Cardiac muscle cell (in vitro differentiated cells and primary cell): ENCODE measurements at places on chromosomes 1 and 21. TPM values are rescaled to one million over a fixed set of nuclear protein-coding genes. Genes with fewer than 3 reads are reported as not detected.

Gene WNT4
- 0.04 TPM in 1 of 2 replicates, not detected in the other for total RNA-seq

Gene DHDDS
- total RNA-seq, result 48.7 and 51.1 TPM in 2 replicates

Gene CTTNBP2NL
- total RNA-seq, result 6.4 and 13.1 TPM in 2 replicates

Gene ANGPTL3
- not detected in 2 replicates for total RNA-seq

Gene AMY1B
- total RNA-seq, result not detected in 2 replicates

Gene C1orf185
- not detected in 2 replicates for total RNA-seq

Gene SPTA1
- total RNA-seq, result 0.42 and 1.8 TPM in 2 replicates

Gene PEX14
- total RNA-seq, result 29.2 and 32.1 TPM in 2 replicates

Gene OR2T35
- not detected in 2 replicates for total RNA-seq

Gene CHI3L1
- total RNA-seq, result 1.8 TPM in 1 of 2 replicates, not detected in the other

Gene FAM72B
- 1.0 and 6.8 TPM in 2 replicates for total RNA-seq

Gene OPTC
- total RNA-seq, result not detected in 2 replicates

Gene OR14K1
- not detected in 2 replicates for total RNA-seq

Gene PDZK1IP1
- not detected in 2 replicates for total RNA-seq

Gene HNRNPU
- total RNA-seq, result 267 and 447 TPM in 2 replicates

Gene AADACL4
- not detected in 2 replicates for total RNA-seq

Gene APCS
- total RNA-seq, result not detected in 2 replicates

Gene MECR
- total RNA-seq, result 24.8 and 41.4 TPM in 2 replicates

Gene KRTAP19-1
- total RNA-seq, result not detected in 2 replicates

Gene PM20D1
- total RNA-seq, result not detected in 2 replicates

Gene EEIG2
- total RNA-seq, result 9.7 and 12.2 TPM in 2 replicates

Gene SLC44A3
- 3.2 and 17.8 TPM in 2 replicates for total RNA-seq

Gene C1orf105
- total RNA-seq, result 3.2 and 15.6 TPM in 2 replicates

Gene NPHS2
- total RNA-seq, result not detected in 2 replicates

Gene LDLRAD1
- not detected in 2 replicates for total RNA-seq

Gene HSF2BP
- 1.2 and 3.6 TPM in 2 replicates for total RNA-seq

Gene EPHB2
- 58.2 and 96.3 TPM in 2 replicates for total RNA-seq

Gene VSIG8
- not detected in 2 replicates for total RNA-seq

Gene TRABD2B
- total RNA-seq, result 0.60 and 1.2 TPM in 2 replicates

Gene CFHR5
- total RNA-seq, result 0.39 TPM in 1 of 2 replicates, not detected in the other

Gene AGMAT
- 0.45 and 0.70 TPM in 2 replicates for total RNA-seq

Gene SPOCD1
- 1.4 and 7.3 TPM in 2 replicates for total RNA-seq

Gene GCSAML
- total RNA-seq, result not detected in 2 replicates

Gene PLEKHN1
- 0.36 TPM in 1 of 2 replicates, not detected in the other for total RNA-seq

Gene LY9
- not detected in 2 replicates for total RNA-seq

Gene NBPF14
- 11.7 and 21.9 TPM in 2 replicates for total RNA-seq

Gene PGBD5
- 0.32 and 1.2 TPM in 2 replicates for total RNA-seq

Gene RIPPLY3
- not detected in 2 replicates for total RNA-seq

Gene GREM2
- total RNA-seq, result 10.5 and 11.6 TPM in 2 replicates

Gene DPT
- total RNA-seq, result not detected in 2 replicates

Gene SHISA4
- 14.3 and 21.9 TPM in 2 replicates for total RNA-seq

Gene ZMYND12
- 0.39 and 1.1 TPM in 2 replicates for total RNA-seq

Gene TFF3
- total RNA-seq, result not detected in 2 replicates

Gene HSPA6
- 0.56 TPM in 1 of 2 replicates, not detected in the other for total RNA-seq

Gene OR2AK2
- total RNA-seq, result not detected in 2 replicates

Gene RIMS3
- 33.0 and 39.3 TPM in 2 replicates for total RNA-seq

Gene C1orf167
- 0.14 and 1.4 TPM in 2 replicates for total RNA-seq

Gene ATF3
- total RNA-seq, result 5.4 and 14.2 TPM in 2 replicates

Gene STUM
- 2.4 and 7.6 TPM in 2 replicates for total RNA-seq

Gene SLC1A7
- total RNA-seq, result not detected in 2 replicates

Gene ASB17
- total RNA-seq, result not detected in 2 replicates

Gene RUSC1
- 25.9 and 35.6 TPM in 2 replicates for total RNA-seq
